Hematopoietic multipotent progenitor cell (in vitro differentiated cells): ENCODE measurements at places on chromosomes 6 and 20.

DNA sequence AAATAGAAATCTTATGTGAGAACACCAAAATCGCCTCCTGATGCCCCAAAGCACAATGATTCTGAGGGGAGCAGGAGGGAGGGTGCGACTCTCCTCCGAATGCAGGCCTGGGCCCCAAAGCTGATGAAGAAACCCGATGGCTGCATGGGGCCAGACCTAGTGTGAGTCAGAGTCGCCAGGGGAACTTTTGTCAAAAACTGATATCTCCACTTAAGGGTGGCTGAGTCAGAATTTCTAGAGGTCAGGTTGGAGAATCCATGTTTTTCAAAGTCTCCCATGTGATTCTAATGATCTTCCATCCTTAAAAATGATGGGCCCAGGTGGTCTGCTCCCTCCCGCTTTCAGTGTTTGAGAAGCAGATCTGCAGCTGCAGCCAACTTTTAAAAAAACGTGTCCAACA lies 172.8 kb downstream of the BACH2 start:
- DNase-seq, result no peak

DNA sequence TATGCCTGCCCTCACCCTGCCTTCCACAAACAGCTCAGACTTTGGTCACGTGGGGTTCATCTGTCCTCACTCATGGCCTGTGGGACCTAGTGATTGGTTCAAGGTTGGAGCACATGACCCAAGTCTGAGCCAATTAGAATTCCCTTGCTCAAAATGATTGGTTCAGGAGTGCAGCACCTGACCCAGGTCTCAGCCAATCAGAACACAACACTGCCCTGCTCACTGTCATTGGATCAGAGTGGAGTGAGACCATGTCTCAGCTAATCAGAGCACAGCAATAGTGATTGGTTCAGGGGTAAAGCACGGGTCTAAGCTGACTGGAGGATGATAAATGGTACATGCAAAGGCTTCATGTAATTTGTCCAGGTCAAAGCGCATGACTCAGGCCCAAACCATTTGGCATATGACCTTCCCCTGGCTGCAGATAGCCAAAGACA lies 102.2 kb downstream of the PREX1 start:
- DNase-seq, result no peak

DNA sequence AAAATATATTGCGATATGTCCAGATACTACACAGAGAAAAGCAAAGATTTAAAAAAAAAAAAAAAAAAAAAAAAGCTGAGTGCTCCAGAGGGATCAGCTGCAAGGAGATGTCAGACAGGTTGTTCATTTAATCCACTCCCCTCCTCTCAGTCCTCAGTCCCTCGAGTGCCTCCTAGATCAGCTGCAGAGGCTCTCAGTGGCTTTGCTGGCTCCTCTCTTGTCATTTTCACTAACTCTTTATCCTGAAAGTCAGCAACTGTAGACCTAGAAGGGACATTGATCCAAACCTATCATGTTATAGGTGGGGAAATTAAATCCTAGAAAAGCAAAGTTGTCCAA lies 61.6 kb downstream of the KIAA0319 start:
- DNase-seq, result no peak

DNA sequence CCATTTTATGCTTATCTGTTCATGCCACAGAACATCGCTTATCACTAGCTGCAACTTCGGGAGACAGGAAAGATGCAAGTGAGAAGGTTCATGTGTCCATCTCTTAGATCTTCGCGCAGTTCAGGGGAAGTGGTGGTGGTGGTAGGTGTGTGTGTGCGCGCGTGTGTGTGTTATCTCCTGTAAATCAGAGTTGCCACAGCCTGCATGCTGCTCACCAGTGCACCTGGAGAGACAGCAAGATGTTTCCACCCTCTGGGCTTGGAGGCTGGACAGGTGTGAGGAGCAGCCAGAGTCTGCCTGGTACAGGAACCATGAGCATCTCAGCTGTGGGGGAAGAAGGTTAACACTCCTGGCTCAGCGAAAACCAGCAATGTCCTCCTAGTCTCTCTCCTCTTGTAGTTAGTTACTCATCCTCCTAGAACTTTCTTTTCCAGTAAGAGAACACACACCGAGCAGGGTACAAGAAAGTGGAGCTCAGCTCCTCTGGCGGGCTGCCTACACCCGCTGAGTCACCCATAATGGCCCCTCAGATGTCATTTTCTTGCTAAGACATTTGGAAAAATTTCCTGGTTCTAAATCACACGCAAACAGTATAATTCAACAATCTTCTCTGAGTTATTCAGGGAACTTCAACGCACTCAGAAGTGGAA lies 5.1 kb upstream of the TUBB1 start:
- DNase-seq, result no peak

- no peak for DNase-seq
These were observed 6.0 kb upstream of the HMGN3 start for GRCh38 chr6:79240509-79240908.

GRCh38 chr6:14593286-14593685 lies 475.7 kb downstream of the CD83 start:
- no peak for DNase-seq

GRCh38 chr20:13139459-13140150 lies 81.5 kb upstream of the ISM1 start:
- DNase-seq, result no peak

- DNase-seq, result no peak
These were observed 73.1 kb downstream of the NOL4L start for GRCh38 chr20:32512047-32512385.

DNA sequence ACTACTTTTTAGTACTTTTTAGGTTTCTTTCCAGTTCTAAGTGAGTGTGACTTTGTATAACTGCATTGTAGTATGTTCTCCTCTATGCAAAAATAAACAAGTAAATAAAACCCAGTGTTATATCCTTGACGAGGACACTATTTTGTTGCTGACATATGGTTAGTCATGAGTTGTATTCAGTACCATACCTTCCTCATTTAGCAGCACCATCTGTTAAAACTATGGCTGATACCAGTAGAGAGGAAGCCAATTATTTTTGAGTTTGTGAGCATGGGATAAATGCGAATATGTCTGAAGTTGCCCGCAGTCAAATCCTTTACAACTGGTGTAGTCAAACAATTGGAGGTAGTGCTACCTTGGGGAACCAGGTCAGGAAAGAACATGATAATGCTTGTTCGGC lies 74.1 kb downstream of the CDKAL1 start:
- DNase-seq, result no peak

- no peak for DNase-seq
These were observed 817 bp downstream of the ME1 start for GRCh38 chr6:83429857-83430610.

- peak; percentile 46 for DNase-seq
These were observed 40.5 kb downstream of the RNGTT start for GRCh38 chr6:88922775-88923548.

DNA sequence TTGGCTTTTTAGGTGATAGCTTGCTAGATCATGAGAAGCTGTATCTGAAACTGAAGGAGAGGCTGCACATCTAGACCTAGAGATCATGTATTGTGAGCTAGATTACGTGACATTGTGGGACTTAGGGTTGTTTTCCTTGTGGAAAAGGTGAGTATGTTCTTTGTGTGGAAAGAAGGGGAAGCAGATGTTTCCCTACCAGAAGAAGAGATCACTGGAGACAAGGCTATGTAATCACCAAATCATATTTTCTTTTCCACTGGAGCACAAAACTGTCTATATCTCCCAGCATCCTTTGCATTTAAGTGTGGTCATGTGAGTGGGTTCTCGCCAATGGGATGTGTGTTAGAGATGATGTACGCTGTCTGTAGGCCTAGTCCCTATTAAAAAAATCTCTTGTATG lies 7.0 kb upstream of the EPB41L2 start:
- DNase-seq, result no peak

DNA sequence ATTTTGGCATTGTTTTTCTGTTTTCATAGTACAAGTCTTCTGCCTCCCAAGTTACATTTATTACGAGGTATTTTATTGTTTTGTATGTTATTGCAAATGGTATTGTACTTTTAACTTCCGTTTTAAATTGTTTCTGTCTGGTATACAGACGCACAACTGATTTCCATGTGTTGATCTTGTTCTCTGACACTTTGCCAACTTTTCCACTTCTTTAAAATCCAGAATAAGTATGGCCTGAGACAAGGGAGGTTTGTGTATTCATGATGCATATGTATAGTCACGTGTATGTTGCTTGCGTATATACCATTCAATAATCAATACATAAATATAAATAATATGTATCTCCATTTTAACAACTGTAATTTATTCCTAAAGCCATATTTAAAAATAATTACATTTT lies 41.2 kb downstream of the THBS2 start:
- peak; percentile 22 for DNase-seq

GRCh38 chr6:40387871-40388264 lies 199.3 kb downstream of the LRFN2 start:
- DNase-seq, result no peak

DNA sequence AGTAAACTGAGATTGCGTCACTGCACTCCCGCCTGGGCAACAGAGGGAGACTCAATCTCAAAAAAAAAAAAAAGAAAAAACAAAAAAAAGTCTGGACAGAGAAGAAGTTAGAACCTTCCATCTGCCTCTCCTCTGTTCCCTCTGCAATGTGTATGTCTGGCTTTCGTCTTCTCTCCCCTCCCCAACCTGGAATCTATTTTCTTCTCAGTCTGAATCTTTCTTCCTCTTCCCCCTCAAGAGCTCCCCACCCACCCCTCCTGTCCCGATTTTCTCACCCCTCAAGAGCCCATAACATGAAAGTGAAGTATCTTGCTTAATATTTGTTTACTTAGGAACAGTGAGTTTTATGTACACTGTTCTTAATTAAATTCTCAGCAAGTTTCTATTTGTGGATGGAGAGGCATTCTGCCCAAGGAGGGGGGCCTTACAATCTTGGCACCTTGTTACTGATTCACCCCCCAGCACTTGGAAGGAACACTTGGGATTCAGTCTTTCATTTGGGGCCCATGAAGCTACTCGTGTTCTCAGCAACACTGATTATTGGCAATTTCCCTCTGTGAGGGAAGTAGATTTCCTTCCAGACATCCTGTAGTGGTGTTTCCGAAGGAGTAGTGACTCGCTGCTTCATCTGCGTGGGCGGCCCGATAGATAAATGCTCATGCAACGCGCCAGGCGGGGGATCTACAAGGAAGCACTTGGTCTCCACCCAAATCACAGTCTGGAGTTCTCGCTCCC lies 69.3 kb upstream of the SRSF6 start:
- DNase-seq, result no peak

DNA sequence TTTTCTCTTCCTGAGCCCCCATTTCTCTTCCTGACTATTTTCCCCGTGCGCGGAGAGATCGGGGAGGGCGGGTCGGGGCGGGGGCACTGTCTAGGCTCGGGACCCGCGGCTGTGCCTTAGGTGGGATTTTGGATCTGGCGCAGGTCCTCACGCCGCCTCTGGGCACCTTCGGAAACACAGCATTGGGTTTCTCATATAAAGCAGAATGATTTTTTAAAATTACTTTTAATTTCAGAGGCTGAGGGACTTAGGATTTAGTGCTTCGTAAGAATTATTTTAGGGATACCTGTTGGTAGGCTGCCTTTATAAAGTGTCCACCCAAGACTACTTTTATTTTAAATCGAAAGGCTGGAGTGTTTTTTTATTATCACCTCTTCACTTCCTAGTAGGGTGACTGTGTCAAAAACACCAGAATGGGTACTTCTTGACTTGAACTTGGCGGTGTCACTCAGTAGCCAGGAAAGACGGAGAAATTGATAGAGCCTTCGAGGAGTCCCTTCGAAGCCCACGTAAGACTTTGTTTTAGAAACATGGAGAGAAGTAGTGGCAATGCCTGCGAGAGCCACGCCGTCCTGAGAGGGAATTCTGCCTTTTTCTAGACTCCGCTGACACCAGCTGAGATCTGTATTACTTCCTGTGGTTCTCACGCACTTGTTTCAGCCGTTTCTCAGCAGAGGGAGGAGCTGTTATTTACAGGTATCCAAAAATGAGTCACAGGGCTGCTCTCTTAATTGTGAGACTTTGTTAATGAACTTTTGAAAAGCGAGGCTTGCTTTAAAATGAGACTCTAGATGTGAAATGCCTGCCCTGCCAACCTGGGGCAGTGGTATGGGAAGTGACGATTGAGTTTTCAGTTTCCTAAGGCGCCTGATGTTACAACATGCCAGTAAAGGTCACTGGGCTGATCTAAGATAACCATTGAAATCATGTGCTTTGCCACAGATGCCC lies 667 bp downstream of the STX11 start:
- DNase-seq, result peak; percentile 42

- DNase-seq, result no peak
These were observed 595.5 kb downstream of the COL12A1 start for GRCh38 chr6:74610352-74610751.

- DNase-seq, result no peak
These were observed 803 bp upstream of the SRXN1 start for GRCh38 chr20:653590-654416.

GRCh38 chr6:155436981-155437749 lies 18.5 kb downstream of the NOX3 start:
- DNase-seq, result no peak

DNA sequence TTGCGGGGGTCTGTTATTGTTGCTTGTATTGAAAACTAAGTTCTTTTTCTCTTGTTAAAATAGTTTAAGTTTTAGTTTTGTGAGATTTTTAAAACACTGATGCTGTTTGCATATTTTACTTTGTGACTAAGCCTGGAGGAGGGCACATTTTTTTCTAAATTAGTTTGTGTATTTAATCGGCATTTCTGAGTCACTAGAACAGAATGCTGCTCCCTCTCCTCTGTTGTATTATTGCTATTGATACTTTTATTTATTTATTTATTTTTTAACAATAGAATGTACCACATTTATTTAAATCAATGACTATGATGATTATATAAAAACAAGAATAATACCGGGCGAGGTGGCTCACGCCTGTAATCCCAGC lies 5.1 kb upstream of the FAM50B start:
- DNase-seq, result no peak

- no peak for DNase-seq
These were observed 127.2 kb upstream of the SUPT3H start for GRCh38 chr6:45504947-45505346.
